ENCODE measurements at places on chromosomes 7 and 10. TPM values are rescaled to one million over a fixed set of nuclear protein-coding genes. Genes with fewer than 3 reads are reported as not detected.

Gene INMT
- polyA plus RNA-seq: 2.1 TPM

Gene NAT16
- polyA plus RNA-seq: not detected

Gene H2BK1
- polyA plus RNA-seq: not detected

Gene FGFBP3
- 1.0 TPM for polyA plus RNA-seq

Gene IFIT1B
- polyA plus RNA-seq: not detected

Gene MRC1
- polyA plus RNA-seq: 5.0 TPM

Gene ITPRID1
- polyA plus RNA-seq: not detected

Gene NODAL
- polyA plus RNA-seq: not detected

Gene LOXL4
- polyA plus RNA-seq: 1.5 TPM

Gene IGF2BP3
- polyA plus RNA-seq: 0.68 TPM

Gene NUTM2D
- 2.4 TPM for polyA plus RNA-seq

Gene MTERF1
- 3.1 TPM for polyA plus RNA-seq

Gene PAPOLB
- polyA plus RNA-seq: not detected

Gene LRIT1
- polyA plus RNA-seq: not detected

Gene CCDC172
- not detected for polyA plus RNA-seq

Gene RAMP3
- 107 TPM for polyA plus RNA-seq

Data from adipose tissue (tissue), 3 donors.